ENCODE measurements at places on chromosomes 4 and X.

- peak; percentile 32 for DNase-seq
These were observed 167.5 kb downstream of the ADGRA3 start for GRCh38 chr4:22348410-22348809.

- DNase-seq = no peak
These were observed 68.7 kb upstream of the TEX13D start for GRCh38 chrX:124263743-124264142.

DNA sequence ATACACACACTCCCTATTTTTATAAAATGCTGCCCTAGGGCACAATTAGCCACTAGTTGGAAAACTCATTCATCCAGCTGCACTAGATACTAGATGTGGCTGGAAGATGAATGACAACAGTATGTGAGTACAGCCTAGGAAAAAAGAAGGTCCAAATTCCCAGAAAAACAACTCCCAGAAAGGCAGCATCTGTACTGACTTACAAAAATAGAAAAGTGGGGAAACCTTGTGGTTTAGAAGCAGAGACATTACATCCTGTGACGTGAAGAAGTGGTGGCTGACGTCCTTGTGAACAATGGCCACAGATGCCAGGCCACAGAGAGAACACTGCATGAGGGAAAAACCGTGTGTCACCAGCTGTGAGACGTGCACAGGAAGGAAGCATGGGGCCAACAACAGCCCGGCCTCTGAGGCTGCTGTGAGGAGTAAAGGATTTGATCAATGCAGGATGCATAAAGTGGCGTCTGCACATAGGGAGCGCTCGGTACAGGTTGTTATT is 81.2 kb downstream of the SPRY1 start:
- DNase-seq = peak; percentile 66

DNA sequence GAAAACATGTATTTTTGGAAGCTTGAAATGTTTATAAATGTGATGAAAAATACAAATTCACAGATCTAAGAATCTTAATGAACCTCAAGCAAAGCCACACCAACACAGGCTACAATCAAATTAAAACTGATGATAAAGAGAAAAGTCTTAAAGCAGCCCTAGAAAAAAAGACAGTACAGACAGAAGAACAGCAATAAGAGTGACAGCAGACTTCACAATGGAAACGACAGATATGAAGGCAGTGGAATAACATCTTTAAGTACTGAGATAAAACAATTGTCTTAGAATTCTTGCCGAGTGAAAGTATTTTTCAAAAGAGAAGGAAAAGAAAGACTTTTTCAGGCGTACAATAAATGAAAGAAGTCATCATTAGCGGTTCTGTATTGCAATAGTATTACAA is 423.6 kb upstream of the LCORL start:
- no peak for DNase-seq

GRCh38 chr4:111905511-111905910 is 239.7 kb upstream of the FAM241A start:
- DNase-seq = no peak

- peak; percentile 57 for DNase-seq
These were observed 44.1 kb upstream of the SH3RF1 start for GRCh38 chr4:169314906-169315305.

- DNase-seq = no peak
These were observed 349.3 kb upstream of the GALNT7 start for GRCh38 chr4:172819353-172819752.

GRCh38 chrX:154056770-154057241 is 37.1 kb upstream of the IRAK1 start:
- DNase-seq = no peak

DNA sequence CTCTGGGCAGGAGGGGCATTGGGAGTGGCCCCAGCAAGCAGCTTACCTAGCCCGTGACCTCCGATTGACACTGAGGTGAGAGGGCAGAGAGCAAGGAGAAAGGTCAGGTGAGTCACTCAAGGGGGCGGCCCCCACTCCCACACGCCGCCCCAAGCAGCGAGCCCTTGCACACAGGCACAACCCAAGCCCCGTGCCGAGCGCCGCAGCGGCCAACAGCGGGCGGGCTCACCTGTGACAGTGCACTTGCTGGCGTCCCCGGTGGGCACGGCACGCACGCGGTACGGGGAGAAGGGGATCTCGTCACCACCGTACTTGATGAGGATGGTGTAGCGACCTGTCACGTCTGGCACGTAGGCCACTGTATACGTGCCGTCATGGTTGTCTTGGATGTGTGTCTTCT is 17.2 kb downstream of the FLNA start:
- no peak for DNase-seq

- DNase-seq = no peak
These were observed 7.1 kb downstream of the NKX3-2 start for GRCh38 chr4:13537011-13537831.

DNA sequence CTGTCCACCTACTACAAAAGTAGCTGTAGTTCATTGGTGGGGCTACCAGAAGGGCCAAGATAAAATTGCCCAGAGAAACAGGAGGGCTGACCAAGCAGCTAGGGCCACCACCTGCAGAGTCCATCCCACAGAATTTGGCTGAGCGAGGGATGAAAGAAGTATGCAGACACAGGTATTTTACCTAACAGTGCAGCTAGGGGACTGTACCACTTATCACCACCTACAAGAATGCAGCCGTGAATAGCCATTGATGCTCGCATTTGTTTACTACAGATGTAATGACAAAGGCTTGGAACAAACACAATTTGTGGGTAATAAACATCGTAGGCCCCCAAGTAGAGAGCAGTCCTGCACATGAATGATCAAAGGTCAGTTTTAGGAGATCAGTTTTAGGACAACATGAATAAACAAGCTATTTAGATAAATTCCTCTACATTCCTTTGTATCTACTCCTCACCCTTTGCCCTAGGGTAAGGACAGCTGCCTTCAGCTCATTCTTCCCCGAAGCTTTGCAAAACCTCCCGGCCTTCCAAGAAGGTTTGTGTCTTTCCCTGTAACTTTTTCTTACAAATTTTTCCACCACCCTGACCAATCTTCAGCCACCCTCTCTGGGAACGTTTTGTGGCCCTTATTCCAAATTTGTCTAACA is 49.5 kb downstream of the ZNF718 start:
- no peak for DNase-seq

- no peak for DNase-seq
These were observed 20.6 kb upstream of the COQ2 start for GRCh38 chr4:83305187-83305586.

All from astrocyte (in vitro differentiated cells and primary cell).